ENCODE measurements at places on chromosomes 7 and 10. TPM values are rescaled to one million over a fixed set of nuclear protein-coding genes. Genes with fewer than 3 reads are reported as not detected.
A peak's percentile ranks its signal among the peaks of the same experiment; 100 is the strongest.

SPDYE8 gene
- total RNA-seq, result 0.18 TPM

NUTM2D gene
- total RNA-seq, result not detected

SHOC2 gene
- total RNA-seq, result 48.0 TPM

CPA2 gene
- 64.7 TPM for total RNA-seq

CNNM1 gene
- not detected for total RNA-seq

ZNF786 gene
- 2.8 TPM for total RNA-seq

LRRC4 gene
- total RNA-seq, result 0.45 TPM

SFMBT2 gene
- total RNA-seq, result 1.2 TPM

GNAI1 gene
- total RNA-seq, result 2.6 TPM

PRKAR1B gene
- 12.8 TPM for total RNA-seq

DNA sequence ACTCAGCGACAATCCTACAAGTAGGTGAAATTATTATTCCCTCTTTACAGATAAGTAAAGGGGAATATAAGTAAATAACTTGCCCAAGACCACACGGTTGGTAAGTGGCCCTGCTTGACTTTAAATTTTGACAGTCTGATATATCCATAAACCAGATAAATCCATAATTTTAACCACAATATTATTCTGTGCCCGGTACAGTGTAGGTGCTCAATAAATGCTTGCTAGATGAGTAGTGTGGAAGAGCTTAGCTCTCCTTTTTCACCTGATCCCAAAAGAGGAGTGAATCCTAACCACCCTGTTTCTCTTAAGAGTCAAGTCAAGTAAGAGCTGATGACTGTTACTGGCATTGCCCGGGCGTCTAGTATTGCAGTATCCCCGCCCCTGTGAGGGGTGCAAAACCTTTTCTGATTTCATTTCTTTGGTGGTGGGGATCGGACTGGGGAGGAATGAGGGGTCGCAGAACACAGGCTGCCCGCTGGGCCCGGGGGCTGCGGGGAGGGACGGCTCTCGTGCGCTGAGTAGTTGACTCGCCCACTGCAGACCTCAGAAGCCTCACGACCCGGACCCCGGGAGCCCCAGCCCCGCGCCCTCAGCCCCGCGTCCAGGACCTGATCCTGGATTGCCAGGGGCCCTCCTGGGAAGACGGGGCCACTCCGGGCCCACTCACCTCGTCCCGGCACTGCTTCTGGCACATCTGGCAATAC lies 490 bp downstream of the KIN start:
- peaks cover 16% of the 10 kb centered on the region for H3K4me1 ChIP-seq
- no peaks in the 10 kb centered on the region for H3K36me3 ChIP-seq
- peak overlapping the region; percentile 83 for H3K4me3 ChIP-seq
- peak overlapping the region; percentile 89 for H3K27ac ChIP-seq

GRCh38 chr10:61943674-61944378 lies 42.3 kb downstream of the ARID5B start:
- H3K4me1 ChIP-seq, result peaks cover 27% of the 10 kb centered on the region
- peaks cover 17% of the 10 kb centered on the region for H3K36me3 ChIP-seq
- no peaks in the 10 kb centered on the region for H3K27me3 ChIP-seq
- H3K27ac ChIP-seq, result peak overlapping the region; percentile 88
- H3K4me3 ChIP-seq, result no peak overlapping the region

GRCh38 chr7:47154791-47155190 lies 427.1 kb downstream of the TNS3 start:
- no peak overlapping the region for H3K27ac ChIP-seq
- H3K36me3 ChIP-seq, result no peaks in the 10 kb centered on the region
- no peak for DNase-seq
- H3K27me3 ChIP-seq, result no peaks in the 10 kb centered on the region
- H3K4me1 ChIP-seq, result peaks cover 19% of the 10 kb centered on the region

DNA sequence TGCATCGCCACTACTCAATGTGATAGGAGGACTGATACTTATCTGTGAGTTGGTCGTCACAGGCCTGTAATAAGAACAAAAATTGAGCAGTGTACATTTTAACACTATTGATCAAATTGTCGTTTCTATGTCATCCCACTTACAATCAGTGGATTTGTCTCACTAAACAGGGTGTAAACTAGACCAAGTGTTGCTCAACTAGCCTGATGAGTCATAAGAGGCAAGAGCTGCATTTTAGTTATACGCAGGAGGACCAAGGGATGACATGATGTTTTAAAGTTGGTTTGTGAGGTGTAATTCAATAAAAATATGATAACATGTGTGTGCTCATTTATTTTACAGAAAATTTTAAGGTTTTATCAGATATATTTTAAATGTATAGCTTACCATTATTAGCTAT lies 1239.2 kb downstream of the REEP3 start:
- no peak for DNase-seq
- no peaks in the 10 kb centered on the region for H3K4me1 ChIP-seq
- H3K4me3 ChIP-seq, result no peak overlapping the region
- H3K27ac ChIP-seq, result no peak overlapping the region
- no peaks in the 10 kb centered on the region for H3K36me3 ChIP-seq

- peaks cover 33% of the 10 kb centered on the region for H3K4me1 ChIP-seq
- no peak overlapping the region for H3K4me3 ChIP-seq
- DNase-seq, result no peak
These were observed 47.7 kb downstream of the EGFR start for GRCh38 chr7:55066524-55066923.

DNA sequence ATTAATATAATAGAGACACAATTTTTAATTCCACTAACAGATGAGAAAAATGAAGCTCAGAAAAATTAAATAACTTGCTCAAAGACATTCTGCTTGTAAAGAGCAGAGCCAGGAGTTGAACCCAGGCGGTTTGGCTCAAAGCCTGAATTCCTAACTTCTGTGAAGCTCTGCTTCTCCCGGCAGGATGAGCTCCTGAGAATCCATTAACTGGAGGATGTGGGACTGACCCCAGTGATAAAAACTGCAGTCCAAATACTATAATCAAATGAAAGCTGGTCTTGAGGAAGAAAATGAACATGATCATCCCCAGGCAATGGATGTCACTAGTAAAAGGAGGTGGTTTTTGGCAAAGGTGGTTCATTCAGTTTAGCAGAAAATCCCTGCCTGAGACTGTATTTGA lies 898.2 kb downstream of the CCSER2 start:
- no peak overlapping the region for H3K27ac ChIP-seq
- no peak for DNase-seq
- no peaks in the 10 kb centered on the region for H3K4me1 ChIP-seq
- H3K36me3 ChIP-seq, result no peaks in the 10 kb centered on the region
- no peak overlapping the region for H3K4me3 ChIP-seq

- no peak for DNase-seq
- peaks cover 50% of the 10 kb centered on the region for H3K36me3 ChIP-seq
- no peaks in the 10 kb centered on the region for H3K27me3 ChIP-seq
- peaks cover 6% of the 10 kb centered on the region for H3K4me1 ChIP-seq
- no peak overlapping the region for H3K4me3 ChIP-seq
These were observed 57.0 kb downstream of the C1GALT1 start for GRCh38 chr7:7239346-7239745.

DNA sequence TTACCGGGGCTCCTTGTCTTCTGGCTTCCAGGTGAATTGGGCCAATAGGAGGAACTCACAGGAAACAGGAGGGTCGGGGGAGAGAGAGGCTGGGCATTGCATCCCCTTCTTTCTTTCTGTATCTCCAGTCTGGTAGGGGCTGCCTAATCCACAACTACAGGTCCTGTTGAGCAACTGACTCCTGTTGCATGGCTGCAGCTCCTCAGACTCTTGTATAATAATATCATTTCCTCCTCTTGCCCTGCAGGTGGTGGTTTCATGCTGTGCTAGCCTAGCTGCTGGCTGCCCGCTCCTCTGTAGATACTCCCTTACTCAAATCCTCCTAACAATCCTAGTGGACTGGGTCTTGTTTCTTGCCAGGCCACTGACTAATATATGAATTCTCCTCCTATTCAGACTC lies 276.5 kb upstream of the SMIM30 start:
- DNase-seq, result no peak
- no peaks in the 10 kb centered on the region for H3K27me3 ChIP-seq
- H3K36me3 ChIP-seq, result no peaks in the 10 kb centered on the region
- H3K27ac ChIP-seq, result no peak overlapping the region
- no peaks in the 10 kb centered on the region for H3K4me1 ChIP-seq
- no peak overlapping the region for H3K4me3 ChIP-seq

DNA sequence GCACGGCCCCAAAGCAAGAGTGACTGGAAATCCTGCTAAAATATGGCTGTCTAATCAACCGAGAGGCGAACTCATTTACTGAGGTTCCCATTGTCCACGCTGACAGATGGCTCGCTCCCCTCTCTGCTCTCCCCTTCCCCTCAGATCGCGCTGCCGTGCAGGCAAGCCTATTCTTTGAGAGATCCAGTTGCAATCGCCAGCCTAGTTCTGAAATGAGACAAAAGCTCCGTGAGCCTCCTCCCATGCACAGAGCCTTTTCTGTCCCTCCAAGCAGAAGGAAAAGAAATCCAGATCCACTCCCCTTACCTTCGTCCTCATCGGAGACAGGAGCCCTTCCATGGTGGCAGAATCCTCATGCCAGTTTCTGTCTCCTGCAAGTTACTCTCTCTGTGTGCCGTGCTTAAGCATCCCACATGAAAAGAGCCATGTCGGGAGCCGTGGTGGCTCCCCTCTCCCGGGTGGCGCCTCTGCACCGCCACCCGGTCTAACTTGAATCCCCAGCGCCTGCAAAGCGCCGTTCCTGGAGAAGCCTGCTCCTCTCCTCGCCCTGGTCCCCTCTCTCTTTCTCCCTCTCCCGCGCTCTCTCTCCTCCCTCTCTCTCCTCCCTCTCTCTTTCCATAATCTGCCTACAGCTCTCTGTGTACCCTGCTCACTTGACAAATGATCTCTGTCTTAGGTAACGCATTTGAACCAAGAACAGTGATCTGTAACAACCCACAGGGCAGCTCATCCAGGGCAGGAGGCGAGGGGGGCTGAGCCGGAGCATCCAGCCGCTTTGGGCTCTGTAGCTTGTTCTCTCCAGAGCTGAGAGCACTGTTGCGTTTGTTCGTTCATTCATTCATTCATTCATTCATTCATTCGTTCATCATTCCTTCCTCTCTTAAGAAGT lies 156.8 kb downstream of the FRMD4A start:
- peak overlapping the region; percentile 42 for H3K4me3 ChIP-seq
- DNase-seq, result no peak
- H3K27me3 ChIP-seq, result peaks cover 47% of the 10 kb centered on the region
- peaks cover 18% of the 10 kb centered on the region for H3K4me1 ChIP-seq

- no peaks in the 10 kb centered on the region for H3K36me3 ChIP-seq
- no peak overlapping the region for H3K4me3 ChIP-seq
- no peaks in the 10 kb centered on the region for H3K27me3 ChIP-seq
- no peaks in the 10 kb centered on the region for H3K4me1 ChIP-seq
- no peak overlapping the region for H3K27ac ChIP-seq
- no peak for DNase-seq
These were observed 133.5 kb downstream of the PTPN20 start for GRCh38 chr10:47044741-47045140.

GRCh38 chr10:73113551-73113950 lies 3.3 kb downstream of the NUDT13 start:
- peaks cover 17% of the 10 kb centered on the region for H3K36me3 ChIP-seq
- no peak overlapping the region for H3K4me3 ChIP-seq
- no peak for DNase-seq
- H3K4me1 ChIP-seq, result peaks cover 9% of the 10 kb centered on the region
- no peaks in the 10 kb centered on the region for H3K27me3 ChIP-seq
- H3K27ac ChIP-seq, result no peak overlapping the region

GRCh38 chr7:149291781-149292461 lies 29.9 kb downstream of the ZNF783 start:
- DNase-seq, result no peak
- H3K4me3 ChIP-seq, result no peak overlapping the region
- peaks cover 93% of the 10 kb centered on the region for H3K36me3 ChIP-seq
- no peak overlapping the region for H3K27ac ChIP-seq

DNA sequence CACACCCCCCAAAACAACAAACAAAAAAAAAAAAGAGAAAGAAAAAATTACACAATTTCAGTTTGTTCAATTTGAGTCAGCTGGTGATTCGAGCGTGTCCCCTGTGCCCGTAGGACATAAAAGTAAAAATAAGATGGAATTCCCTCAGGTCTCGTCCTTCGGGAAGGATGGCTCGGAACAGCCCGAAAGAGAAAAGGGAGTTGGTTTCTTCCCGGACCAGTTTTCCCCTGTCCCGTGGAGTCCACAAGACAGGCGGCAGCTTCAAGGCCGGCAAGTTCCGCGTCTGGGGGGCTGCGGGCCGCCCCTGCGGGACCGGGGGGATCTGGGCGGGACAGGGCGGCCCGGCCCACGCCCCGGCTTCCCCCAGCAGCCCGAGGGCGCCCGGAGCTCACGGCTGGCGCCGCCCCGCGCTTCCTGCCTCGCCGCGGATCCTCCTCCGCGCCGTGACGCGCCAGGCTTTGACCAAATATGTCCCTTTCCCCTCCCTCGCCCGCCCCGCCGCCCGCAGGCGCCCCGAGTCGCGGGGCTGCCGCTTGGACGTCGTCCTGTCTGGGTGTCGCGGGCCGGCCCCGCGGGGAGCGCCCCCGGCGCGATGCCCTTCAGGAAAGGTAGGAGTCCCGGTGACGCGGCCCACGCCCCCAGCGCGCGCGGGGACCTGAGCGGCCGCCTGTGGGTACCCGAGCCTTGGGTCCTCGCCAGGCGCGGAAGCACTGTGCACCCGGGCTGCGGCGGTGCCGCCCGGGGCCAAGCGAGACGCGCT lies 55.8 kb downstream of the RBM17 start:
- H3K27ac ChIP-seq, result peak overlapping the region; percentile 89
- H3K4me3 ChIP-seq, result peak overlapping the region; percentile 68
- DNase-seq, result peak; percentile 96
- H3K36me3 ChIP-seq, result no peaks in the 10 kb centered on the region
- H3K27me3 ChIP-seq, result no peaks in the 10 kb centered on the region

- H3K36me3 ChIP-seq, result peaks cover 21% of the 10 kb centered on the region
- no peak overlapping the region for H3K4me3 ChIP-seq
- no peaks in the 10 kb centered on the region for H3K27me3 ChIP-seq
- H3K27ac ChIP-seq, result no peak overlapping the region
These were observed 18.2 kb downstream of the SLC29A3 start for GRCh38 chr10:71337219-71337701.

- H3K4me3 ChIP-seq, result no peak overlapping the region
- no peaks in the 10 kb centered on the region for H3K36me3 ChIP-seq
- DNase-seq, result no peak
- no peaks in the 10 kb centered on the region for H3K4me1 ChIP-seq
- H3K27me3 ChIP-seq, result no peaks in the 10 kb centered on the region
These were observed 105.4 kb upstream of the KMT2E start for GRCh38 chr7:104908636-104909035.

GRCh38 chr10:80412486-80412885 lies 4.1 kb downstream of the PRXL2A start:
- peak overlapping the region; percentile 38 for H3K27ac ChIP-seq
- peaks cover 8% of the 10 kb centered on the region for H3K4me1 ChIP-seq
- no peaks in the 10 kb centered on the region for H3K36me3 ChIP-seq
- peaks cover 14% of the 10 kb centered on the region for H3K27me3 ChIP-seq
- no peak overlapping the region for H3K4me3 ChIP-seq

- H3K27ac ChIP-seq, result no peak overlapping the region
- peaks cover 3% of the 10 kb centered on the region for H3K36me3 ChIP-seq
- H3K27me3 ChIP-seq, result peaks cover 4% of the 10 kb centered on the region
- peaks cover 5% of the 10 kb centered on the region for H3K4me1 ChIP-seq
These were observed 11.0 kb downstream of the MYO1G start for GRCh38 chr7:44967571-44968446.

DNA sequence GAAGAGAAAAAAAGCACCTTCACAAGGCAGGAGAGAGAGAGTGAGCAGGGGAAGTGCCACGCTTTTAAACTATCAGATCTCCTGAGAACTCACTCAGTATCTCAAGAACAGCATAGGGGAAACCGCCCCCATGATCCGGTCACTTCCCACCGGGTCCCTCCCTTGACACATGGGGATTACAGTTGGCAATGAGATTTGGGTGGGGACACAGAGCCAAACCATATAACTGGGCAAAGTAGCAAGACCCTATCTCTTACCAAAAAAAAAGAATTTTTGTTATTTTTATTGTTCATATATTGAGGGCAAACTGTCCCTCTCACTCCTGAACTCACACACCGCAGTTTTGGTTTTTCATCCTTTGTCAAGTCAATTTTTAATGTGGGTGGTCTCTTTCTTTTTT lies 18.2 kb upstream of the ZRANB1 start:
- no peak overlapping the region for H3K27ac ChIP-seq
- H3K36me3 ChIP-seq, result peaks cover 16% of the 10 kb centered on the region
- no peak for DNase-seq
- H3K27me3 ChIP-seq, result no peaks in the 10 kb centered on the region
- H3K4me3 ChIP-seq, result no peak overlapping the region
